ENCODE measurements at places on chromosomes 6 and 20.

DNA sequence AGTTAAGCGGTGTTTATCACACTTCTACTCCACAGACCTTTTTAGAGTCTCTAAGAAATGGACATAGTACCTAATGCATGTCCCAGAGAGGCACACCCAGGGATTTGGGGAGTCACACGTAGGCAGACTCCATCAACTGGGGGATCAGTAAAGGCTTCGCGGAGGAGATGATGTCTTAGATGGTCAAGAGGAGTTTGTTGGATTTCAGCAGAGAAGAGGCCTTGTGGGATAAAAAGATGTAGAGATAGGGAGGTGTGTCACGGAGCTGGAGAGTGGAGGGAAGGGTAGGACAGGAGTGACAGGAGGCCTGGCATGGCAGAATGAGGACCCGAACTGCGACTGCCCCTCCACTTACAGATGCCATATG is 9.1 kb downstream of the DYNLRB1 start:
- DNase-seq, result no peak

DNA sequence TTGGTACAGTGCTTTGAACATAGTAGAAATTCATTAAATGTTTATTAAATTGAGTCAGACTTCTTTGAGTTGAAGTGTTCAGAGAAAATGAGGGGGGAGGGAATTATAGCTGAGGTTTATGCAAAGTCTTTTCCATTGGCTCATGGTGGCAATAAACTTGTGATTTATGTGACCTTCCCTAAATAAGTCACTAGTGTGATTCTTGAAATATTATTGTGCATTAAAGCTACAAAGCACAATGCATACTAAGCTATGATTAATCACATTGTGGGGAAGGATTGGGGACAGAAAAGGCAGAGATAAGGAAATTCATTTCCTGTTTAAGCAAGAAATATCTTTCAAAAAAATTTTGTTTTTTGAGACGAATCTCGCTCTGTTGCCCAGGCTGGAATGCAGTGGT is 877.5 kb downstream of the TFAP2A start:
- DNase-seq, result no peak

- DNase-seq, result peak; percentile 71
Measured at GRCh38 chr6:10300071-10300470, 114.8 kb downstream of the TFAP2A start.

DNA sequence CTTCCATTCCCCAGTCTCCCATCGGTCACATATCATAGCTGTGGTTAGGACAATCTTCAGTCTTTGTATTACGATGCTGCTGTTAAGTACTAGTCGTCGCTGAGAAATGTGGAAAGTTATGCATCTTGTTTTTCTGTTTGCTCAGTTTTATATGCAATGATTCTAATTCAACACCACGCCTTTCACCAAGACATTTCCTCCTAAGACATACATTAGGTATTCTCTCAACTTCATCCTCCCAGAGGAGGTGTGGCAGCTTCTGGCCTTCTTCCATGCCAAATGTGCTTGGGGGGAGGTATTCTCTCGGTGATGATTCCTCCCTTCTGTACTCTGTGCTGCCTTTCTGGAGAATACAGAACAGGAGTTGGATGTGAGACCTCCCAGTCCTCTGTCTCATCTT is 66.1 kb downstream of the B4GALT5 start:
- no peak for DNase-seq

GRCh38 chr6:144809120-144809519 is 524.0 kb downstream of the UTRN start:
- DNase-seq, result no peak

Measured in kidney epithelial cell (primary cell).